ENCODE measurements at places on chromosomes 2 and 18.

DNA sequence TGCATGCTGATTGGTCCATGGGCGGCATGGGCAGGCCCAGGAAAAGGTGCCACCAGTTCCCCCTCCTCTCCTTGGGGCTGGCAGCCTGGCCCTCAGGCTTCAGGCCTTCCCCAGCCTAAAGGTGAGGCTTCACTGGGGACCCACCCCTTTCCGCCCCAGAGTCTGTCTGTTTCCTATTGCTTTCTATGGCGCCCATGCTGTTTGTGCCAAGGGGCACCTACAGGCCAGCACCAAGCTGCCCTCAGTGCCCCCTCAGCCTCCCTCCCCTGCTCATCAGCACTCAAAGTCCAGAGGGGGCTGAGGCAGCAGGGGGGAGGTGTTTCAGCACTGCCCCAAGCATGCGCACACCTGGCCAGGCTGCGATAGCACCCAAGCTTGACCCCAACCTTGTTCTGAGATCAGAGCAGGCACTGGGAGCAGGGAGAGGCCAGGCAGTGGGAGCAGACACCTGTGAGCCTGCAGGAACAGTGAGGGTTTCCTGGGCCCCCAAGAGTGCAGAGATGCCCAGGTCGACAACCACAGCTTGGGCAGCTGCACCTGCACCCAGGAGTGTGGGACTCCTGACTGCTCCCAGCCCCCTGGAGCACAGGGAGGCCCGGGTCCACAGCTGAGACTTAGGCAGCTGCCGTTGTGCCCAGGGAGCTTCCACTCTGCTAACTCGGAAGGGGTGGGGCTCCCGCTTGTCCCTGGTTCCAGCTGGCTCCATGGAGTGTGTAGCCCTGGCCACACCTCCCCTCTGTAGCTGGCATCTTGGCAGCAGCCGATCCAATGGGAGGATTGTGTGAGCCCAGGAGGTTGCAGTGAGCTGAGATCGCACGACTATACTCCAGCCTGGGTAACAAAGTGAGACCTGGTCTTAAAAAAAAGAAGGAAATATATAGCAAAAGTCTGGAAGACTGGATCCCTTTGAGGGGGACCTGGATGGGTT is 69.1 kb downstream of the NCAPH start:
- H3K36me3 ChIP-seq, result no peaks in the 10 kb centered on the region
- H3K27me3 ChIP-seq, result no peaks in the 10 kb centered on the region
- peaks cover 19% of the 10 kb centered on the region for H3K4me1 ChIP-seq
- no peak for DNase-seq
- H3K27ac ChIP-seq, result no peak overlapping the region

DNA sequence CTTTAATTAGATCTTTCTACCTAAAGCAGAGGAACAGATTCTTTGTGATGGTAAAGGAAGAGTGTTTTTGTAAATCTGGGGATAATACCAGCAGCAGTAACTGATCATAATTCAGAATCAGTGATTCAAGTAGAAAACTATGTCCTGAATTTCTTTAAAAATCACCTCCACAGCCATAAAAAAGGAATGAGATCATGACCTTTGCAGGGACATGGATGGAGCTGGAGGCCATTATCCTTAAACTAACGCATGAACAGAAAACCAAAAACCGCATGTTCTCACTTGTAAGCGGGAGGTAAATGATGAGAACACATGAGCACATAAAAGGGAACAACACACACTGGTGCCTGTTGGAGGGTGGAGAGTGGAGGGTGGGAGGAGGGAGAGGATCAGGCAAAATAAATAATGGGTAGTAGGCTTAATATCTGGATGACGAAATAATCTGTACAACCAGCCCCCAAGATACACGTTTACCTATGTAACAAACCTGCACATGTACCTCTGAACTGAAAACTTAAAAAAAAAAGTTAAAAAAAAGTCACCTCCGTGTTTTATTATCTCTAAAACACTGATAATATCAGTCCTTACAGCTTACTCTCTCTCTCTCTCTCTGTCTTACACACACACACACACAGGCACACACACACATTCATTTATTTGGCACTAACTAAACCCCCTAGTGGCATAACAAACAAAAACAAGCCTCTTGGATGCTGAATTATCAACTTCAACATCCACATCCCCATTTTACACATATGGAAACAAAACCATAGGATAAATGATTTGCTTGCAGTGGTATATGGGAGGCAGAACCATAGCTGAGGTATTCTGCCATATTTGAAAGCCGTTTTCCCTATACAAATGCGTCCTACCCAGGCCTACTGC is 1.4 kb downstream of the TM4SF20 start:
- H3K27me3 ChIP-seq, result no peaks in the 10 kb centered on the region
- DNase-seq, result no peak
- H3K36me3 ChIP-seq, result no peaks in the 10 kb centered on the region
- no peaks in the 10 kb centered on the region for H3K4me1 ChIP-seq
- H3K27ac ChIP-seq, result no peak overlapping the region

DNA sequence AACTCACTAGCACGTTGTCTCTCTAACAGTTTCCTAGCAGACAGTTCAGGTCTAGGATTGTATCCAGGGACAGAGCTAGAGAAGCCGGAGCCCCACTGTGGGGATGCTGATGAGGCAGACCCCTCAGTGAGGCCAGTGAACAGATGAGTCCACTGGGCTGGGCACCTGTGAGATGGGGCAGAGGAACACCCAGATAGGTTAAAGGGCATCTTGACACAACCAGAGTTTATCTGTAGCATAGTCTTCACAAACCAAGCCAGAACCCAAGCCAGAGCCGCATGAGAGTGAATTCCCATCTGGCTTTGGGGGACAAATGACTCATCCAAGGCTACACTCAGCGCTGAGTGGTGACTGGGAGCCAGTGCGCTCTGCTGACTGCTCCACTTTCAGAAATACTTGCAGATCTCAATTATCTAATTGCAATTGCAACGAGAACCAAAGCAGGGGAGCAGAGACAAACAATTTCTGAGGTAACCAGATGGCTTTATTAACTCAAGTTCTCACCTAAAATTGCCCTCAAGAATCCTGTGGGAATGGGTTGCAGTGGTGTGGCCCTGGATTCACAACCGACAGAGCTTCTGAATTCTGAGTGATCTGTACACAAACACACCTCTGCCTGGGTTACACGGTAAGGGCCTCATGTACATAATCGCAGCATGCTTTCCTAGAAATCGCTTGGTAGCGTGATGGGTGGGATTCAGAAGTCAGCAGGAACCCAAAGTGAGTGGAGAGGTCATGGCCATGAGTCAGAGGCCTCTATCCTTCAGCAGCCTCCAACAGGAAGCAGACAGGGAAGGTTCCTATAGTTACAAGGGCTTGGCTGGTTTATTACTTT is 48.7 kb upstream of the MSH2 start:
- no peak overlapping the region for H3K4me3 ChIP-seq
- no peaks in the 10 kb centered on the region for H3K36me3 ChIP-seq
- H3K27ac ChIP-seq, result no peak overlapping the region
- H3K27me3 ChIP-seq, result no peaks in the 10 kb centered on the region
- H3K4me1 ChIP-seq, result no peaks in the 10 kb centered on the region

DNA sequence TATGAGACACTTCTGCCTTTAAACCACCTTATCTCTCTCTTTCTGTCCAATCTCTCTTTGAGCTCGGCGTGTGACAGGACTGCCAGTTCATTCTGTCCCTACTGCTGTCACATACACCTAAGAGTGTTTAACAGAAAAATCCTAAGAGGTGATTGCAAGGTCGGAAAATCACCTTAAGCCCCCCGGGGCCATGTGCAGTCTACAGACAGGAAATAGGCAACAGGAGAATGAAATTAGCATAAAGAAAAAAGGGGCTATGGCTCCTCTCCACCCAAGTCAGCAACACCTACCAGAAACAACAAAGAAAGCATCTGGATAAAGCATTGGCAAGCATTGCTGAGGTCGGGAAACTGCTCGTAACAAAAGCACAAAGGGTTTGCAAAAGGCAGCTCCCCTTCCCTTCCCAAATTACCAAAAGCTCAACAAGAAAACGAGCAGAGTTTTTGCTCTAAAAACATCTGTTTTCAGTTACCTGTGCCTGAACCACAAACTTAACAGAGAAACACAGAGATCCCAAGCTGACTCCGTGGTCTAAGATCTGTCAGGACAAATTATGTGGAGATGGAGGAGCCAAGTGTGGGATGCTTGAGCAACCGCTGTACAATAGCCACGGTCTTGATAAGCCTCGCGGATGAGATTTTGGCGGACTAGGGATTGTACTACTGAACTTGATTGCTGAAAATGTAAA is 30.4 kb downstream of the ANKRD44 start:
- DNase-seq, result no peak
- no peaks in the 10 kb centered on the region for H3K27me3 ChIP-seq
- peak overlapping the region; percentile 43 for H3K27ac ChIP-seq
- H3K36me3 ChIP-seq, result no peaks in the 10 kb centered on the region

GRCh38 chr2:160039166-160039903 is 23.1 kb downstream of the PLA2R1 start:
- DNase-seq, result no peak
- no peak overlapping the region for H3K27ac ChIP-seq
- H3K4me3 ChIP-seq, result no peak overlapping the region

GRCh38 chr18:6731222-6731596 is 1.7 kb downstream of the ARHGAP28 start:
- H3K36me3 ChIP-seq, result no peaks in the 10 kb centered on the region
- H3K4me3 ChIP-seq, result peak overlapping the region; percentile 72
- peak overlapping the region; percentile 50 for H3K27ac ChIP-seq
- no peak for DNase-seq

DNA sequence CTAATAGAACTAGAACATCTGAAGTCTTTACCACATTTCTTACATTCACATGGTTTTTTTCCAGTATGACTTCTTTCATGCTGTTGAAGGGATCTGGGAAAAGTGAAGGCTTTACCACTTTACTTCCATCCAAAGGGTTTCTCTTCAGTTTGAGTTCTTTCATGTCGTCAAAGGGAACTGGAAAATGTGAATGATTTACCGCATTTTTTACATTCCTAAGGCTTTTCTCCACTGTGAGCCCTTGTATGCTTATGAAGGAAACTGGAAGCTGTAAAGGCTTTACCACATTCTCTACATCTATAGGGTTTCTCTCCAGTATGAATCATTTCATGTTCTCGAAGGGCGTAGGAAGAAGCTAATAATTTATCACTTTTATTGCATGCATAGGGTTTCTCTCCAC is 46.7 kb downstream of the NBEAL1 start:
- no peak for DNase-seq
- H3K36me3 ChIP-seq, result peaks cover 47% of the 10 kb centered on the region
- H3K4me3 ChIP-seq, result no peak overlapping the region
- H3K27me3 ChIP-seq, result no peaks in the 10 kb centered on the region

GRCh38 chr2:161046876-161047275 is 113.4 kb upstream of the TANK start:
- H3K27me3 ChIP-seq, result no peaks in the 10 kb centered on the region
- no peak overlapping the region for H3K4me3 ChIP-seq
- DNase-seq, result no peak
- no peaks in the 10 kb centered on the region for H3K36me3 ChIP-seq
- H3K27ac ChIP-seq, result no peak overlapping the region
- H3K4me1 ChIP-seq, result no peaks in the 10 kb centered on the region

DNA sequence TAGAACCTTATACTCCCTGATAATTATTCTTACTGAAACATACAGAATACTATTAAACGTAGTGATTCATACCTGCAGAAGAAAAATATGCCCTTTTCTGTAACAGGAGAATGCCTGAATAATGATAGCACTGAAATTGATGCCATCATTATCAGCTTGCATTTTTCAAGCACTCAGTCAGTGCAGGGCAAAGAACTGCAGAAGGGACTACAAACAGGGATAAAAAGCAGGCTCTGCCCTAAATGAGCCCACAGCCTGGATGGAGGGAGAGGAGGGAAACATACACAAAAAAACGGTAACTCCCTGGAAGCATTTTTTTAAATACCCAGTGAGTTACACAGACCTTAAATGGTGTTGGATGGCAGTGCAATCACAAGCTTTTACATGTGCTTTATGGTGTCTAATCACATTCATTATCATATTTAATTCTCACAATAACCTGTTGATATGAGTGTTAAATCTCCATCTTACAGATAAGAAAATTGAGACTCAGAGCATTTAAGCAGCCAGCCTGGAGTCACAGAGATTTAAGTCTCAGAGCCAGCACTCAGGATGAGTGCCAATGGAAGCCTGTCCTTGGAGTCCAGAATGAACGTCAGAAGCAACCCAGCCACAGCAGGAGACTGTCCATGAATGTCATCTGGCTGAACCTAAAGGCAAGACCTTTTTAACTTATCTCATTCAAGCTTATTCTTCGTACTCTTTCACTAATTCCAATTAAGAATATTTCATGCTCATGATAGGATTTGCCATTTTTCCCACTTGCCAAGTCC is 139.3 kb upstream of the CTNNA2 start:
- no peak overlapping the region for H3K4me3 ChIP-seq
- H3K36me3 ChIP-seq, result no peaks in the 10 kb centered on the region
- H3K4me1 ChIP-seq, result no peaks in the 10 kb centered on the region
- no peak for DNase-seq

GRCh38 chr2:160469164-160469563 is 24.4 kb downstream of the RBMS1 start:
- DNase-seq, result no peak
- H3K4me3 ChIP-seq, result no peak overlapping the region
- H3K4me1 ChIP-seq, result peaks cover 64% of the 10 kb centered on the region
- peak overlapping the region; percentile 19 for H3K27ac ChIP-seq

DNA sequence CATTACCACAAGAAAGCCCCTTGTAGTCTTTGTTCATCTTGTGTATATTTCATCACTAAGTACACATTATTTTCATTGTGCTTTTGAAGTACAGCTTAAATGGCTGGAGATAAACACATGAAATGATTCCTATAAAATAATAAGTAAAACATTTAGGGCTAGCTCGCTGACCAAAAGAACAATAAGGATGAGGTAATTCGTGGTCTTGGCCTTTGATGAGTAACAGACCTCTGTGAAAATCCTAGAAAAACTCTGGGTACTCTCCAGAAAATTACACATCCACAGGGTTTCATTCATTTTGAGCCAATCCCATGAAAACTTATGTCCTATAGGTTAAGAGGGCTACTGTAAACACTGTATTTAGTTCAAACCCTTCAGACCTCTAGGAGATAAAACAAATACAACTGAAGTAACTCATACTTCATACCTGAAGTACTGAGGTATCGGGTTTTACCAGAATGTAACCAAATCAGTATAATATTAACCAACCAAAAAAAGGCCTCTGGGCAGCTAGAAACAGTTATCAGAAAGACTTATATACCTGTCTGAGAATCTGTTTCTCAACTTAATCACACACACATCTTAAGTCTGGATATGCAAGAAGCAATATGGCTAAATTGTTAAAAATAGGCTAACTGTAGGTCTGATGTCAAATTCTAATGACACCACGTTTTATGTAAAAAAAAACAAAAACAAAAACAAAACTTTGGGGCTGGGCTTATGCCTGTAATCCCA is 31.0 kb downstream of the CFAP36 start:
- H3K27me3 ChIP-seq, result no peaks in the 10 kb centered on the region
- no peak overlapping the region for H3K27ac ChIP-seq
- H3K36me3 ChIP-seq, result no peaks in the 10 kb centered on the region
- H3K4me1 ChIP-seq, result no peaks in the 10 kb centered on the region
- DNase-seq, result no peak

DNA sequence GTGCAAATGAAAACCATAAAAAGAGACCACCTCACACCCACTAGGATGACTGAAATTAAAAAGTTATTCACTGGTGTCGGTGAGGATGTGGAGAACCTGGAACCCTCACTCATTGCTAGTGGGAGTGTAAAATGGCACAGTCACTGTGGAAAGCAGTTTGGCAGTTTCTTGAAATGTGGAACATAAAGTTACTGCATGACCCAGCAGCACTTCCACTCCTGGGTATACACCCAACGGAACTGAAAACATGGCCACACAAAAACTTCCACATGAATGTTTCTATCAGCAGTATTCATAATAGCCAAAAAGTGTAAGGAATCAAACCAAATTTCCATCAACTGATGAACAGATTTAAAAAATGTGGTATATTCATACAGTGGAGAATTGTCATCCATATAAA is 65.1 kb upstream of the SLC66A3 start:
- DNase-seq, result peak; percentile 40
- H3K4me3 ChIP-seq, result no peak overlapping the region
- H3K27ac ChIP-seq, result no peak overlapping the region
- H3K4me1 ChIP-seq, result no peaks in the 10 kb centered on the region
- no peaks in the 10 kb centered on the region for H3K27me3 ChIP-seq
- H3K36me3 ChIP-seq, result no peaks in the 10 kb centered on the region

All from vagina (tissue), 2 donors.